ENCODE measurements at places on chromosomes 5 and 9.

DNA sequence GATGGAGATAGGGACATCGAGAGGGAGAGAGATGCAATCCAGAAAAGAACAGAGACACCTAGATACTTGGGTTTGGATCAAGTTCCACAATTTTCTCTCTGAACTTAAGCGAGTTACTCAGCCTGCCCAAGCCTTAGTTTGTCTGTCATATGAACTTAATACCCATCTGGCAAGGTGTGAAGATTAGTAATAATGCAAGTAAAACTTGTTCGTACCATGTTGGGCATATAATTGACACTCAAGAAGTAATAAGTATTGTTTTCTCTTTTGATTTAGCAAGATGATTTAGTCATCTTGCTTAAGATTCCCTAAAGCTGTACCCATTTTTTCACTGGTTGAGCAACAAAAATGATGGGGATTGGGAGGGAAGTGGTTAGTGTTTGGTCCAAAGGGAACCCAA is 7.5 kb downstream of the RABGAP1 start:
- no peak for DNase-seq

- no peak for DNase-seq
Observed at GRCh38 chr9:124066783-124067577, 55.4 kb downstream of the LHX2 start.

- DNase-seq = no peak
Observed at GRCh38 chr5:80010754-80011392, 19.8 kb upstream of the MTX3 start.

DNA sequence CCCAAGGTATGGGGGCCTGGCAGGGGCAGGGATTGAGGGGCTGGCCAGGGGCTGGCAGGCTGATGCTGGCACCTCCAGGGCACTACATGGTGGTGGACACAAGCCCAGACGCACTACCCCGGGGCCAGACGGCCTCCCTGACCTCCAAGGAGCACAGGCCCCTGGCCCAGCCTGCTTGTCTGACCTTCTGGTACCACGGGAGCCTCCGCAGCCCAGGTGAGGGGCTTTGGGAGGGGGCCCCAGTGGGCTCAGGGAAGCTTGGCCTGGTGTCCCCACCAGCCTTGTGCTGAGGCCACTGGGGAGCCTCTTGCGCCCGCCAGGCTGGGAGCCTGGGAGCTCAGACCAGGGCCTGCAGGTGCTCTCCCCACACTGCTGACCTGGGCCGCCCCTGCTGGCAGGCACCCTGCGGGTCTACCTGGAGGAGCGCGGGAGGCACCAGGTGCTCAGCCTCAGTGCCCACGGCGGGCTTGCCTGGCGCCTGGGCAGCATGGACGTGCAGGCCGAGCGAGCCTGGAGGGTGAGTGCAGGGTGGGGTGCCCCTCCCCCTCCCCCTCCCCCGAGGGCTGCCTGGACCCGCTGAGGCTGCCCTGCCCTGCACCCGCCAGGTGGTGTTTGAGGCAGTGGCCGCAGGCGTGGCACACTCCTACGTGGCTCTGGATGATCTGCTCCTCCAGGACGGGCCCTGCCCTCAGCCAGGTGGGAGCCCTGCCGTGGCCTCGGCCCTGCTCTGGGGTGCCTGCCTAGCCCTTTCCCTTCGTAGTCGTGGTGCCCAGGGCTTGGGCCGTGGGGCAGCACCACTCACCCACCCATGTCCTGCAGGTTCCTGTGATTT is 5.7 kb downstream of the MAMDC4 start:
- DNase-seq = no peak

DNA sequence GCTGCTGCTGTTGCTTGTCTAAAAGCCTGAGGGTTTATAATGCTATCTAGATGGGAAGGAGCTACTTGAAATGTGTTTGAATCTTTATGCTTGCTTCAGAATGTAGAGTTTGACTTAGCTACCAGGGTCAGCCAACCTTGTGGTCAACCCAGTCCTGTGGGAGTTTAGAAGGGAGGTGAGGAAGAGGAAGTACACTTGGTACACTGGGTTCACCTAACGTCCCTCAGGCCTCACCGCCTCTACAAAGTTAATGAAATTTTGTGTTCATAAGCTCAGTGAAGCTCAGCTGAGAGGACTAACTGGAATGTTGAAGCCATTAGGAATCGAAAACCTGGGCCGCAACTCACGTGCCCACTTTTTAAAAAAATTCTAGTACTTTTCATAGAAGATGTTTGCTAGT is 10.7 kb downstream of the IQGAP2 start:
- no peak for DNase-seq

- DNase-seq = no peak
Observed at GRCh38 chr9:131963072-131964030, 116.3 kb downstream of the MED27 start.

DNA sequence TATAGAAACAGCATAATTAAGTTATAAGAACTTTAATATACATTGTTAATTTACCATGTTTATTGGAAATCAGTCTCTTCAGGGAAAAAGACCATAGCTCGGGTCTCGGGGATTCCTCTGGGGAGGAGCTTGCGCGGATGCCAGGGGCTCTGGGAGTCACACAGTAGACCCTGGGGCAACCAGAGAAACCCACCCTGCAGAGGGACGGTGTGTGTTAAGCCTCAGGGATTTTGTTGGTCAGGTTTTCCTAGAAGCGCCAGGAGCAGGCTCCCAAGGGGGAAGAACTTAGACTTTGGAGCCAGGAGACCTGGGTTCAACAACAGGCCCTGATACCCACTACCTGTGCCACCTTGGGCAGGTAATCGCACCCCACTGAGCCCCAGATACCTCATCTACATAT is 297.9 kb downstream of the MED10 start:
- no peak for DNase-seq
